ENCODE measurements at places on chromosomes 2 and 18.

DNA sequence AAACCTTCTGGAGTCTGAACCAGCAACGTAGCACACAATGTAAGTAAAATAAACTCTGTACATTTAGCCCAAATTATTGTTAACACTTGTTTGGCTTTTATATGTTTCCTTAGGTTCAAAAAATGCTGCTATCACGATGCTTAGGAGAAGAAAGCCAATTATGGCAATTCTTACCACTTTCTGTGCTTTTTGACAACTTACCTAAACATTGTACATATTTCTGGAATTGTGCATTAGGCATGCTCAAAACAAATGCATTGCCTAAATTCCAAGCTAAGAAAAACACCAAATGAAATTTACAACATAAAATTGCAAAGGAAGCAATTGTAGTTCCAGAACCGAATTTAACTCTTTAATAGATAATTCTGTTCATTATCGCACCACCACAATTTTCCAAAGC lies 585.6 kb upstream of the DSEL start:
- no peak for DNase-seq

DNA sequence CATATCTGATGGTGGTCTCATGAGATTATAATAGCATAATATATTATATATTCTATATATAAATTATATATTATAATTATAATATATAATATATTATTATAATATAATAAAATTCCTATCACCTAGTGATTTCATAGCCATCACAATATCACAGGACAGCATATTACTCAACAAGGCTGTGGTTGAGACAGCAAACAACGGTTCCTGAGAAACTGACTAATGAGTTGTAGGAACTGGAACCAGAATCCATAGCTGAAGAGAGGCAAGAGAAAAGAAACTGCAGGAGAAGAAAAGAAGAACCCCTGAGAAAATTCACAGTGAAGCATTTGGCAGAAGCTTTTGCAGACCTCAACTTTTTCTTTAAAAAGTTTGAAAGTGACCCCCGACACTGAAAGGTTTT lies 84.0 kb downstream of the BCL2L11 start:
- DNase-seq, result no peak

DNA sequence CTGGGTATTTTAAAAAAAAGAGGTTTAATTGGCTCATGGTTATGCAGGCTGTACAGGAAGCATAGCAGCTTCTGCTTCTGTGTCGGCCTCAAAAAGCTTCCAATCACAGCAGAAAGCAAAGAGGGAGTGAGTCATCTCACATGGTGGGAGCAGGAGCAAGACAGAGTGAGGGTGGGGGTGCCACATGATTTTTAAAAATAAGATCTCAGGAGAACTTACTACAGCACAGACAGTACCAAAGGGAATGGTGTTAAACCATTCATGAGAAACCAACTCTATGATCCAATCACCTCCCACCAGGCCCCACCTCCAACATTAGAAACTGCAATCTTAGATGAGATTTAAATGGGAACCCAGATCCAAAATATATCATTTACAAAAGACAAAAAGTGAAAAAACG lies 14.6 kb downstream of the ZNF519 start:
- no peak for DNase-seq

DNA sequence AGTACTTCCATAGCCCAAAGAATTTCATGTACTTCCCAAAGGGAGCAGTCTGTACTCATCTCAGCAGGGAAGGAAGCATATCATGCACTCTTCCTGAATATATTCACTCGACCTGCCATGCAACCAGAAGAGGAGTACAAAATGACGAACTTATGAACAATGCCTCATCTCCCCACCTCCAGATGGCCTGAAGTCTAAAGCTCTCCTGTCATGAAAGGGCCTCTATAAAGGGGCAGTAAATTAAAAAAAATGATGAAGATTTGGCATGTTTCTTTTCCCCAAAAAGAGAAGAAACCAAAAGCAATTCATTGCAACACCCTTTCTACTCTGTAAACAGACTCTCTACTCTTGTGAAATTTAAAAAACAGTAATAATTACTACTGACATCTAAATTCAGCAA lies 1601.1 kb downstream of the LRP1B start:
- no peak for DNase-seq

DNA sequence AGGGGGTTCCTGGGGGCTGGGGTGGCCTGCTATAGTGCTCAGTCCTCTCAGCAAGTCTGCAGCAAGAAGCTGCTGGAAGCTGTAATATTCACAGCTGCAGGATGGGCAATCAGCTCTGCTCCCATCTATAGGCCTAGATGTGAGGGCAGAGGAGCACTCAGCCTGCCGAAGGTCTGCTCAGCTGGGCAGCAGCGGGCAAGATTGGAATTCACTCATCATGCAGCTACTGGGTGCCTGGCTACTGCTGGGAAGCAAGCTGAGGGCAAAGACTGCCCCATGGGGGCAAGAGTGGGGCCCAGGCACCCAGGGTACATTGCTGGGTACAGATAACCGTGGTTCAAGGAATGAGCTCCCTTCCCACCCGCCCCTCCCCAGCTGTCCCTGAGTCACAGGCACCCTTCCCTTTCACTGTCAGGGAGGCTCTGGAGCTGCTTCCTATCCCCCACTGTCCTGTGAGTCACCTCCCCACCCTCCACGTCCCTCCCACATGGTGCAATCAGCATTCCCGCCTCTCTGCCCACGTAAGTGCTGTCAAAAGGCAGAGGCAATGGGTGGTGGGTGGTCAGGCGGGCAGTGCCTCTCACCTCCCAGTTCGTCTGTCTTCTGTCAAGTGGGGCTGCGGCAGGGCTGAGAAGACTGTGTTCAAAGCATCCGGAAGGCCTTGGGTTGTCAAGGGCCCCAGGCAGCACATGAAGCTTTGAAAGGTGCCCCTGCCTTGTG lies 169.2 kb downstream of the TRIM43 start:
- DNase-seq, result no peak

DNA sequence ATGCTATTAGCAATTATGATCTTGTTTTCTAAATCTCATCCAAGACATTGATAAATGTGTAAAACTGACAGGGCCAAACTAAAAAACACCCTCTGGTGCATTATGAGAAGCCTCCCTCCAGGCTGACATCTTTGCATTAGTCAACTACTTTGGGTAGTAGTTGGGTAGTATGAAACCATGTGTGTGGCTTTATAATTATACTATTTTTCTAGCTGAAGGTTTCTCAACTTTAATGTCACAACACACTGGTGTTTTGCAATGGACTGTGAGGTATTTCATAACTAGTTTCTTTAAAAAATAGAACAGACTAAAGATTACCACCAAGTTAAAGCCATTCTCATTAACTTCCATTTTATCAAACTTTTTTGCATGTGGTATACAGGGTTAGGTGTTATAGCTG lies 73.1 kb upstream of the RBMS1 start:
- DNase-seq, result no peak

- DNase-seq, result no peak
Measured at GRCh38 chr2:208686665-208687064, 280.1 kb downstream of the PTH2R start.

- DNase-seq, result peak; percentile 40
Measured at GRCh38 chr2:9333591-9334171, 89.6 kb downstream of the ITGB1BP1 start.

DNA sequence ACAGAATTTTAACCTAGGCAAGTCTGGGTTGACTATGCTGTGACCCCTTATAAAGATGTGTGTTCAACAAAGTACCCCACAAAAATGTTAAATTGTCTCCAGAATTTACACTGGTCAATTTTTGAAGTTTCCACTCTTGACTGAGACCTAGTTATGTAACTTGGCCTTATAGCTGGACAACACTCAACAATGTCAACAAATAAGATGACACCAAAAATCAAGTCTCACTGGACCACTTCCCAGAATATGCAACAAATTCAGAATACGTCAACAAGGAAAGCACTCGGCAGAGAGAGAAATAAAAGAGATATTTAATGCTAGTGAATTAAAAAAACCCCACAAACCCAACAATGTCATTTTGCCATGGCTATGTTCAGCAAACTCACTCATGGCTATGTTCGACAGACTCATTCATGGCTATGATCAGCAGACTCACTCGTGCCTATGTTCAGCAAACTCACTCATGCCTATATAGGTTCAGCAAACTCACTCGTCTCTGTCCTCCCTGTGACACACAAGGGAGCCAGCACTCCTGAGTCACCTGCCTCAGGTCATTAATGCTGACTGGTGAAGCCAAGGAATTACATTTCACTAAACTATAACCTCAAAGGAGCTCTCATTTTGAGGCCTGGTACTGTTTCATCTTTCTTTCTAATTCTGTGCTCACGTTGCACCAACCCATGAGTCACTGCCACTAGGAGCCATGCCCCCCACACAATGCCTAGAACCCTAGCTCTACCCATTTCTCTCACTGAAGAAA lies 72.7 kb downstream of the PTPN2 start:
- DNase-seq, result no peak

GRCh38 chr2:237872178-237872887 lies 12.9 kb downstream of the RAMP1 start:
- no peak for DNase-seq

DNA sequence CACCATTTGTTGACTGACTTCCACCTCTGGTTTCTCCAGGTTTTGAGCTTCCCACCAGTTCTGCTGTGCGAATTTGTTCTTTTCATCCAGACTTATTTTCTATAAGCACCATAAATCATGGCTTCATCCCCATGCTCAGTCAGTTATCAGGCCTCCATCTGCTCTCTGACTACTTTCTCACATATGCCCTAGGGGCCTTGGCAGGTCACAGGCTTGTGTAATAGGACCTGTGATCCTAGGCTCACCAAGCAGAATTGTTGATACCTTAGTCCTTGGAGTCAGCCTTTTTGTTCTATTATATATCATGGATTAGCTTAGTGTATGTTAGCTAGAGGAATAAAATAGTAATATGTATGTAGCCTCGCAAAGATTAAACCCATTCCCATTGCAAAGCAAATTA lies 284.2 kb upstream of the TANK start:
- DNase-seq, result no peak

DNA sequence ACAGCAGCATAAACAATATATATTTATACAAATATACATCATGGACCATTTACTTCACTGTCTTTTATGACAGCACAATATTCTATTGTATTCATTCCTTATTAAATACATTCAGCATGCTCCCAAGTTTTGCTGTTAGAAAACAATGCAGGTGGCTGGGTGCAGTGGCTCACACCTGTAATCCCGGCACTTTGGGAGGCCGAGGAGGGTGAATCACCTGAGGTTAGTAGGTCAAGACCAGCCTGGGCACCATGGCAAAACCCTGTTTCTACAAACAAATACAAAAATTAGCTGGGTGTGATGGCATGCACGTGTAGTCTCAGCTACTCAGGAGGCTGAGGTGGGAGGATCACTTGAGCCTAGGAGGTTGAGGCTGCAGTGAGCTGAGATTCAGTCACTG lies 39.0 kb downstream of the NPC1 start:
- DNase-seq, result no peak

GRCh38 chr2:136233298-136233697 lies 115.3 kb upstream of the CXCR4 start:
- no peak for DNase-seq

DNA sequence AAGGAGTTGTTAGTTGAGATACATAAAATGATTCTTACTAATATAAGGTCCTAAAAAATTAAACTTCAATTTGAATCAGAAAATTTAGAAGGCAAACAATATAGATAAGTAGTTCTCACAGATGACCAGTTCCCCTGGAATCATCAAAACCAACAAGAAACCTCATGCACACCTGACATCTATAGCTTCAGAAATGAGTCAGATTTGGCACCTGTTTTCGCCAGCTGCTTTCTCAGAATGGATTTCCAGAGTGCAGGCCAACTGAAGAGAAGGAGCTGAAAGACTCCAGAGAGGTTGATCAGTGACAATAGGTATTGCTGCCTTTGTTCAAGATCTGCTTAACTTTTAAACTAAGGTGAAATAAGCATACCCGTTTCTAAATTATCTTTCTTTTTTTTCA lies 192.4 kb downstream of the RDH14 start:
- no peak for DNase-seq

GRCh38 chr18:68800075-68800474 lies 2.2 kb downstream of the CCDC102B start:
- no peak for DNase-seq

GRCh38 chr2:68279691-68280090 lies 27.4 kb upstream of the PPP3R1 start:
- DNase-seq, result no peak

DNA sequence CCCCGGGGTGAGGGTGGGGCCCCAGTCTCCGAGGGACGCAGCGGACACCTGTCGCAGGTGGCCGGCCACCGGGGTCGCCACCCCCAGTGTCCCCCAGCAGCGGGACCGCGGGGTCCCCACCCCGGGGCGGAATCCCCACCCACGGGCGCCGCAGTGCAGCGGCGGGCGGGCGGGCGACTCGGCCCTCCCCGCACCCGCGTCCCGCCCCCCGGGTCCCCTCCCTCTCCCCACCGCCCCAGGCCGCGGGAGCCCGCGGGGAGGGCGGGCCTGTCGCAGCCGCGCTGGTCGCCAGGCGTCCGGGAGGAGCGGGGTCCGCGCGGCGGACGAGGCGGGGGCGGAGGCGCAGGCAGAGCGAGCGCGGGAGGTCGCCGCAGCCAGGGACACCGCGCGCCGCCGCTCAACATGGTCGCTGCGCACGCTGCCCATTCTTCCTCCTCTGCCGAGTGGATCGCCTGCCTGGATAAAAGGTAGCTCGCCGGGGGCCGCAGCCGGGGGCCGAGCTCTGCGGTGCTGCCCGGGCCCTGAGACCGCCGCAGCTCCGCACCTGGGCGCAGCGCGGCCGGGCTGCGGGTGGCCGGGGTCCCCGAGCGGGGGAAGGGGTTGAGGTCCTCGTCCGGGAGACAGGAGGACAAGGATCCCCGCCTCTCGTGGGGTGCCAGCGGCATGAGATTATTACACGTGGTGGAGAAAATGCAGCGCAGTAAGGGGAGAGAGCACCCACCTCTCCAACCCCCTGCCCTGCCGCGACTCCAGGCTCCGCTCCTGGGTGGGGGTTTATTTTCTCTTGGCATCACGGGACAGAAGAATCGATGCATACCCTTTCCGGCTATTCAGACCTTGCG lies at the start of gene RAPGEF4:
RAPGEF4 (plus strand) TSS at position 264 of the 842 bp plus-strand sequence; CDS start at position 403, 139 bp downstream.
- DNase-seq, result no peak

GRCh38 chr2:183505911-183506310 lies 381.7 kb downstream of the NUP35 start:
- no peak for DNase-seq

GRCh38 chr18:22314420-22314819 lies 103.3 kb downstream of the CTAGE1 start:
- DNase-seq, result no peak

Data from NT2/D1 (cell line).